SK-N-SH (cell line): ENCODE measurements at places on chromosomes 5 and 9.

GRCh38 chr5:106880656-106881055, 790.1 kb downstream of the EFNA5 start:
- no peak for DNase-seq

DNA sequence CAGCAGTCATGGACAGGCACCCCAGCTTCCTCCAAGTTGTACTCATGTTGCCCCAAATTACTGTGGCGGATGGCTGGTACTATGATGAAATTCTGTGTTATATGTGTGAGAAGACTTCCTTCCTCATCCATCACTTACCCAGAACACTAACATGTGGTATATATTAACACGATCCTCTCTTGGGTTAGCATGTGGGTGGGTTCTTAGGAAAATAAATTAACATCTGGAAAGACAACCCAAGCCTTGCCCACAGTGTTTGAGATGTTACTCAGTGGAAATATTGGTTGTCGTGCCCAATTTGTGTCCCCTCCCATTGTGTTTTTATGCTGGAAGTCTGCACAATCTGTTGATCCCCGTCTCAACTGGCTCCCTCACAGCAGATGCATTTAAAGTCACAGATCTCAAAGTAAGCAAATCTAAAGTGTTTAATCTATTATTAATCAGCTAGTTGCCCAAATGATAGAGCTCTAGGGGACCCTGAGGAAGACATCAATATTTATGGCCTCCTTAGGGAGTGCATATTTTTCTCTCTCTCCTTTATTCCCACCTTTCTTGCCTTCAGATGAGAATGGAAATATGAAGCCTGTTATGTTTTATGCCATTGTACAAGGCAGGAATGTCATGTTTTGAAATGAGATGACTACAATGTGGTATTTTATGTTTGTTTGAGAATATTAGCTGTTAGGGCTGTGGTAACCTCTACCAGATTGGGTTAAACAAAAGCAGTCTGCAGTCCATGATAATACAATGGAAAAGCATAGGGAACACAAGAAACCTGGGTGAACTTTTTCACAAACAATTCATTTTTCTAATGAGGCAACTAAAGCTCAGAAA, 93.9 kb downstream of the GRIA1 start:
- DNase-seq: no peak

DNA sequence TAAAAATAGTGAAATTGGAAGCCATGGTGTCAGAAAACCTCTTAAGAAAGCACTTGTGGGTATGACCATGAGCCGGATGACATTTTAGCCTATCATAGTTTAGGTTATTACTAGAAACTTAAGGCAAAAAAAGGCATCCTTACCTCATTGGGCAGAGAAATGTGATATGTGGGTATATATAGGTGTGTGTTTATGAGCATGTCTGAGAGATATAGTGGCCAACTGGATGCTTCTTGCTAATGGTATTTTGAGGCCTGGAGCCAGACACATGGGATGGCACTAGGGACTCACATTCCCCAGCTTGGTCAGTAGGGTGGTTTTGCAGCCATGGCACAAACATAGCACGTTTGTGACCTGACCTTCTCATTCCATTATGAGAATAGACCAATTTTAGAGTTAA, 295.6 kb upstream of the MEF2C start:
- no peak for DNase-seq

DNA sequence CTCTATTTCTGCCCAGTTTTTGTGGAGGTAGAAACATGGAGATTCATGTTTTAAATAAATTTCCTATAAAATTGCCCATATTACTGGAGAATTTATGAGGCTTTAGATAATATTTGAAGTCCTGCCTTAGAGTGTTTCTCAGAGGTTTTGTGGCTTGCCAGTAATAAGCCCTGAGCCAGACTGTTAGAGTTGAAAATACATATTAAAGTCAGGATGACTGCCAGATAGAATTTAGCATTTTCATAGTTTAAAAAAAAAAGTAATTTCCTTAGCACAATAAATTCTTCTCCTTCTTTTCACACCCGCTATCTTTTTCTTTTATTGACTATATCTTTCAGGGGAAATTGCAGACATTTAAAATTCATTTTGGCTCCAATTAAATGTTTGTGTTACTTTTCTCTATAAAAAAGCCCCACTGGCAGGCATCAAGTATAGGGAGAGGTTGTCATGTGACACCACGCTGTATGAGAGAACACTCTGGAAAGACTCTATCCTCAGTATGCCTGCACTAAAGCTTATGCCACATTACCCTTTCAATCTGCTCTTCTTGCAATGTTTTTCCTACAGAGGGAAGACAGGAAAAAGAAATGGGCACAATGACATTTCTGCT, 135.2 kb downstream of the MPDZ start:
- DNase-seq: no peak

DNA sequence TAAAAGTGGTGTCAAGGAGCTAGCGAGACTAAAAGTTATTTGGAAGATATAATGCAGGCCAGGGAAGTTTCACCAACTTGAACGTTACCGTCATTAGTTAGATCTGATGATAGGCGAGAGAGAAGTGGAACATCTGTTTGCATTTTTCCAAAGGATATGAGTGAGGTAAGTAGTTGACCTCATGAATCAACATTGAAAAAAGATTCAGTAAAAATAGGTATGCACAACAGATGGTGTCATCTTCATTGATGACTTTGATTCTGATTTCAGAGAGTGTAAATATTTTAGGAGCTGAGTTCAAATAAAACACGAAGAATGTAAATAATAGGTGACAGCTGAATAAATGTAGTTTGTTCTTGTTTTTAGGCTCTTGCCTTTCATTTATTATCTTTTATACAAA, 998.9 kb upstream of the CDH6 start:
- no peak for DNase-seq
